ENCODE measurements at places on chromosomes 4 and X.

GRCh38 chrX:101407167-101407747 lies 468 bp downstream of the GLA start:
- no peak for DNase-seq

GRCh38 chr4:149465955-149466354 lies 349.7 kb downstream of the IQCM start:
- no peak for DNase-seq

DNA sequence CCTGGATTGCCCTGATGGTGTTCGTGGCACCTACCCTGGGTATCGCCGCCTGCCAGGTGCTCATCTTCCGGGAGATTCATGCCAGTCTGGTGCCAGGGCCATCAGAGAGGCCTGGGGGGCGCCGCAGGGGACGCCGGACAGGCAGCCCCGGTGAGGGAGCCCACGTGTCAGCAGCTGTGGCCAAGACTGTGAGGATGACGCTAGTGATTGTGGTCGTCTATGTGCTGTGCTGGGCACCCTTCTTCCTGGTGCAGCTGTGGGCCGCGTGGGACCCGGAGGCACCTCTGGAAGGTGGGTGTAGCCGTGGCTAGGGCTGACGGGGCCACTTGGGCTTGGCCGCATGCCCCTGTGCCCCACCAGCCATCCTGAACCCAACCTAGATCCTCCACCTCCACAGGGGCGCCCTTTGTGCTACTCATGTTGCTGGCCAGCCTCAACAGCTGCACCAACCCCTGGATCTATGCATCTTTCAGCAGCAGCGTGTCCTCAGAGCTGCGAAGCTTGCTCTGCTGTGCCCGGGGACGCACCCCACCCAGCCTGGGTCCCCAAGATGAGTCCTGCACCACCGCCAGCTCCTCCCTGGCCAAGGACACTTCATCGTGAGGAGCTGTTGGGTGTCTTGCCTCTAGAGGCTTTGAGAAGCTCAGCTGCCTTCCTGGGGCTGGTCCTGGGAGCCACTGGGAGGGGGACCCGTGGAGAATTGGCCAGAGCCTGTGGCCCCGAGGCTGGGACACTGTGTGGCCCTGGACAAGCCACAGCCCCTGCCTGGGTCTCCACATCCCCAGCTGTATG lies 1.8 kb downstream of the AVPR2 start:
- DNase-seq, result no peak

DNA sequence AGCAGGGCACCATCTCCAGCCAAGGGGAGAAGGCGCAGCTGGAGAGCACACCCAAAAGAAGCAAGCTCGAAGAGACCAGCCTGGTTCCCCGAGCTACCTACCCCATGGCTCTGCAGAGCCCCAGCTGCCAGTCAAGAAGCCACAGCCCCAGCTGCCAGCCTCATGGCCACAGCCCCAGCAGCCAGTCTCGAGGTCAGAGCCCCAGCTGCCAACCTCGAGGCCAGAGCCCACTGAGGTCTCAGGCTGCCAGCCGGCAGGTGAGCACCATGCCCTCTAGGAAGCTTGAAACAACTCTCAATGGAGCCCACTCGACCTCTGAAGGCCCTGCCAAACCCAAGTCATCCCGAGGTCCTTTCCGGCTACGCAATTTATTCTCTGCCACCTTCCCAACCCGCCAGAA lies 27.0 kb upstream of the PRPS1 start:
- no peak for DNase-seq

DNA sequence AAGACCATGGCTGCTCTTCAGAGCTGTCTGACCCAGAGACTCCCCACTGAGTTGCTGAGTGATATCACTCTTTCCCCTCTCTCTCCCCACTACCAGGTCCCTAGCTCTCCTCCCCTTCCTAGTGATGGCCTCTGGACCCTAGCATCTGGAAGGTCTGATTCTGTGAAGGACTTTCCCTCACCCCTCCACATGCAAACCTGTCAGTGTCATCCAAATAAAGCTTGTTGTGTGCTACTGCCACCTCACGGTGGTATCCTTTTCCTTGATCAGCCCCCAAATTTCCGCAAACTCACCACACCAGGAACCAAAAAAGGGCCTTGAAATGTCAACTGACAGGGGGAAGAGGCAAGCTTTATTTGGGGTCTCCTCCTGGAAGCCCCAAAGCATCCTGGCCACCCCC lies 500.2 kb downstream of the IDS start:
- DNase-seq, result no peak

- no peak for DNase-seq
These were observed 79.2 kb downstream of the RELL1 start for GRCh38 chr4:37607018-37607417.

- no peak for DNase-seq
These were observed 40.3 kb downstream of the OSTC start for GRCh38 chr4:108690738-108691137.

DNA sequence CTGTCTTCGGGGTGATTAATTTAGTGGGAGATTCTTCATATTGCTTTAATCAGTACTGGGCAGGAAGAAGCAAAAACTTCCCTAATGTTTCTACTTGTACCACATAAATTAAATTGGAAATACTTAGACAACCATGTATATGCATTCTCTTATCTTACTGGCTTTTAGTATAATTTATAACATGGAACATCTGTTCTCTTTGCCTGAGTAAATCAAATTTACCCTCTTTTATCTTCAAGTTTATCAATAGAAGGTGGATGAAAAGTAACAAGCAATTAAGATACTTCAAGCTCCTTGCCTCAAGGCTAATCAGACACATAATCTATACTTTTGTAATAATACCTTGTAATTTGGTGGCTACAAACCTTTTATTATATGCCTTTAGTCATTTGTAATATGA lies 274.4 kb upstream of the ARX start:
- no peak for DNase-seq

DNA sequence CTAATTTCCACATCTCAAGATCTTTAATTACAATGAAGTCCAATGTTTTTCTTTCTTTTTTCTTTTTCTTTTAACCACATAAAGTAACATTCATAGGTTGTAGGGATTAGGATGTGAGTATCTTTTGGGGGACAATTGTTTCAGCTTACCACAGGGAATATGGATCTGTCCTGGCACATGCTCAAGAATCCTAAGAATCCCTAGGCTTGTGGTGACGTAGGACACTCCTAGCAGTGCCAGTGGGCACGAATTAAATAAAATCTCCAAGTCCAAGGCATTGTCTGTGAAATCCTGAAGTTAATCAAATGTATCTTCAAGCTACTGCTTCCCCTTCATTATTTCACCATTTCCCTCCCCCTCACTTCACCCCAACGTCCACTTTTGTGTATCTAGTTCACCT lies 2.6 kb upstream of the LAS1L start:
- DNase-seq, result no peak

DNA sequence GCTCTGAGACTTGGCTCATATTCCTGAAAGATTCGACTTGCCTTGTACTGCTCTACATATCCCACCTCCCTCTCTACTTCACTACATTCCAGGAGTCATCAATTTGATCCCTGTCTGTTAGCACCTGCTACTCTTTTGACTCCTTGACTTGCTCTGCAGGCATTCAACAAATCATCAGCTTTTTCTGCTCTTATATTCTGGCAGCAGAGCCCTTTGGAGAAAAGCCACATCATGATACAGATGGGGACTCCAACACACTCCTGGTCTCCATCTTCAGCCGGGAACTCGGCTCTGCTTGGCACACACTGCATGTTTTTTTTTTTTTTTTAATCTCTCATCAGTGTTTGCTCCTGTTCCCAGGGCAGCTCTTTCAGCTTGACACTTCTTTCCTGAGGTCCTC lies 293.2 kb upstream of the LCORL start:
- DNase-seq, result no peak

Measured in GM13976 (cell line).